ENCODE measurements at places on chromosomes 1 and 21. TPM values are rescaled to one million over a fixed set of nuclear protein-coding genes. Genes with fewer than 3 reads are reported as not detected.

DNA sequence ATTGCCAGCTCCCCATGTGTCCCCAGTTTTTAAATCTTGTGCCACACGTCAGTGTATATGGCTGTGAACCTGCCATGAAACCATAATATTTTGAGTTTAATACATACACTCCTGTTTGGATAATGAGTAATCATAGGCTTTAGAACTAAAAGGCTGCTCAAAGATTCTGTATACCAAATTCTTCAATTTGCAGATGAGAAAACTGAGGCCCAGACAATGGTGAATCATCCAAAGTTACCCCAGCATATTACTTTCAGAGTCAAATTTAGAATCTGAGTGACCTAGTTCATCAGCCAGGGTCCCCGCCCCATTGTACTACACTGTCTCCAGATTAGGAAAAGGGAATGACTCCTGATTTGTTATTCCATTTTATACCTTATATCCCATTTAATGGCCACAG is 224.6 kb downstream of the FGGY start:
- DNase-seq, result no peak

DNA sequence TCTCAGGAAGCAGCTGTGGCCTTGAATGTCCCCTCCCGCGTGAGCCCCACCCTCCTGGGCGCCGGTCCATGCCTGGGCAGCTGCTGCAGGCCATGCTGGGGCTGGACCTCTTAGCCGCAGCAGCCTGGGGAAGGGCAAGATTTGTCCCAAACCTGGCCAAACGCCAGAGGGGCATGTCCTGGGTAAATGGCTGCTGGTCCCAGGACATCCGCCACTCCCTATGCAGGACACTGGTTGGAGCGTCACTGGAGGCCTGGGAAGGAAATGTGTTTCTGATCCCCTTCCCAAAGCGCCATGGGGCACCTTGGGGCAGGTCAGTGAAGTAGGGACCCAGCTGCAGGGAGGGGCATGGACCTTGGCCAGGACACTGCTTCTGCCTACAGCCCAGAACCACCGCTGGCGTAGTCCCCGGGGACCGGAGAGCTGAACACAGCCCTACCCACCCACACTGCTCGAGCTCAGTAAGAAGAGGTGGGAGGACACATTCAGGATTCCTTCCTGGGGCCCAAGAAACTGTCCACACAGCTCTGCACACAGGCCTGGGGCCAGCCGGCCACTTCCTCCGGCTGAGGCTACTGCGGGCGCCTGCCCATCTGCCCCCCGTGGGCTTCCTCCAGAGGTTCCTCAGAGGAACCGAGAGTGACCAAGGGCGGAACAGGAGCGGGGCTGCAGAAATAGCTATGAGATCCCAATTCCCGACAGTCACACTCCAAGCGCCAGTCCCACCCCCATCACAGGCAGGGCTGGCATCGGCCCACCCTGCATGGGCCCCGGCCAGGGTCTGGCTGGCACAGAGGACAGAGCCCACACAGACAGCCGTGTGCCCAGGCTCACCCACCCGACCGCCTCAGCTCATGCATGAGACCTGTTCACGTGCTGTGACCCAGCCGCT is 10.8 kb upstream of the PLEKHG5 start:
- peak; percentile 87 for DNase-seq

DNA sequence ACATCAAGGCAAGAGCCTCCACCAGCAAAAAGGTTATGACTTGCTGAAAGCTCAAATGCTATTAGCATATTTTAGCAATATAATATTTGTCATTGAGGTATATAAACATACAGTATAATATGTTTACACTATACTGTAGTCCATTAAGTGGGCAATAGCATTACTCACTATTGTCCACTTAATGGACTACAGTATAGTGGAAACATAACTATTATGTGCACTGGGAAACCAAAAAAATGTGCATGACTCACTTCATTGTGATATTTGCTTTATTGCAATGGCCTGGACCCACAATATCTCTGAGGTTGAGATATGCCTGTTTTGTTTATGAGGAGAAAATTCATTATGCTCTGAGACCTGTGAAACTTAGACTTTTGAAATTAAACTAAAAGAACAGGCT is 300.0 kb downstream of the BARHL2 start:
- no peak for DNase-seq

DNA sequence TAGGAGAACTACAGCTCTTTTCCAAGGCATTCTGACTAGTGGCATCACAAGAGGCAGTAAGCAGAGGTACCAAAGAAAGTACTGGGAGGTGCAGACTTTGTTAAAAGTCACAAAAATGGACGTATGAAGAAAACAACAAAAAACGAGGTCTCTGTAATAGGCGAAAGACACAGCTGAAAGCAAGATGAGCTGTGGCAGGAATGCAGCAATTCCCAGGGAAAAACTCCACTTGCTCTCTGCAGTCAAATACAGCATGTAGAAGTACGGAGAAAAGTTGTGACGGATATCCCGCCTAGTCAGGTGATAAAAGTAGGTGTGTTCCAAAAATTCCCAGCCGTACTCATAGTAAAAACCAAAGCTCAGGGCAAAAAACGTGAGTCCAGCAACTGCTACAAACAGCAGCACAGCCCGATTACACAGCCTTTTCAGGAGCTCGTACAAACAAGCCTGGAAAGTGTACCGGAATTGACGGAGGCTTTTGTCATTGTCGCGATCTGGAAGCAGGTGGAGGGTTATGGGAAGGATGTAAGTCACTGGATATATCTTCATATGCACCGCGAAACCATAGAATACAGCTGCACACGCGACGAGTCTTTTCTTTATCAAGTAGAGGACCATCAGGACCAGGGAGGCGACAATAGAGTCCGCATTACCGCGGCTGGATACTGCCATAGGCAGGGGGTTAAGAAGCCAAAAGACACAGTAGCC is 979 bp downstream of the PIGM start:
- no peak for DNase-seq

DNA sequence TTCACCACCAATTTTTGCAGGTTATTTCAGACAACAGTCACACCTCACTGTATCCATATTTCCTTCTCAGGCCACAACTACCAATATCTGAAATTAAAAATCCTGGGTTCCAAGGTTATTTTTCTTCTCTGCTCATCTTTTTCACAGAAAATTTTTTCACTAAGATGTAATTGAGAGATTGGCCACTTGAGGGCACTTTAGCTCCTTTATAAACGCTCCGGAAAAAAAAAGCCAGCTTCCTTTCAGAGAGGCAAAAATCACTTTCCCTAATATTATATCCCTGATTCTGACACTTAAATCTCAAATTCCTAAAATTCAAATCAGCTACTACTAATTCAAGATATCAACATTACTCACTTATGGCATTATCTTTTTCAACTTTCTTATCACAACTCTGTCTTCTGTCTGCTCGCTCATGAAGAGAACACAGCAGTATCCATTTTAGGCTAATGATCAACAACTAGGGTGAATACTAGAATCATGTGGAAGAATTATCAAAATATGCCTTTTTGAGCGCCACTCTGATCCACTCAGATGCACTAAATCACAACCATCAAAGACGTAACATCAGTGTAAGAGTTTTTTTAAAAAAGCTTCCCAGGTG is 101.4 kb upstream of the RGS1 start:
- DNase-seq, result no peak

DNA sequence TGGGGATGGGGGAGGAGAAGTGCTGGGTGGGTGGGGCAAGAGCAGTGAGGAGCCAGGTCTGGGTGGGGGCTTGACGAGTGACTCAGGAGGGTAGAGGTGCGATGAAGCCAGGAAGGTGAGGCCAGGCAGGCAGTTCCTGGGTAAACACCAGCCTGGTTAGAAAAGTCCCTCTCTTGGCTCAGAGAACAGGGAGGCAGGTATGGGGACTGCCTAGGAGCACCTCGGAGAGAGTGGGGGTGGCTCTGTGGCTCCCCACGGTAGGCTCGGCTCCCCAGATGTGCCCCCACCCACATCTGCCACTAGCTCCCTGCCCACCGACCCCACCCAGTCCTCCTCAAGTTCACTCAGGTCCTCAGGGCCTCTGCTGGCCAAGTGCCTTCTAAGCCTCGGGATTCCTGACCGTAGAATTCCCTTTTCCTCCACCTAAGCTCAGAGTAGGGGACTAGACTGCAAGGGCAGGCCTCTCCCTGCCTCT is 1.2 kb downstream of the HSPG2 start:
- peak; percentile 10 for DNase-seq

DNA sequence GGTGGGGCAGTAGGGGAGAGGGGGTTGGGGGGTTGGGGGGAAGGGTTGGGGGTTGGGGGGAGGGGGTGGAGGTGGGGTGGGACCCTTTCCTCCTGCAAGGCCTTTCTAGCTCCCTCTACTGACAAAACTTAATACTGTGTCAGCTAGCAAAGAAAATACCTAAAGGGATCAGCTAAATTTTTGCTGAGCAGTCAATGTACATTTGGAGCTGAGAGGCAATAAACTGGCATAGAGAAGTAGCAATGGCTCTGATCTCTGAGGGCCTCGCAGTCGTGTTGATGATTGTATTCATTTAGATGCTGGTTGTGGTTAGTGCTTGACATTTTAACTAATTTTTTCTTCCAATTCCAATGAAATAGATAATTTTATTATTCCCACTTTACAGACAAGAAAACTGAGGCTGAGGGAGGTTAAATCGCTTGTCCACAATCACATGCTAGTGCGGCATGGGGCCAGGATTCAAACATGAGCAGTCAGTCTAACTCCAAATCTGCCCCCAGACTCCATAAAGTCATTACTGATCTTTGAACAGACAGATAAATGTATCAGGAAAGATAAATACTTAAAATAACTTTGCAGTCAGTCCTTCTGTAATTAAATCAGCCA is 357.1 kb downstream of the DISC1 start:
- no peak for DNase-seq

DNA sequence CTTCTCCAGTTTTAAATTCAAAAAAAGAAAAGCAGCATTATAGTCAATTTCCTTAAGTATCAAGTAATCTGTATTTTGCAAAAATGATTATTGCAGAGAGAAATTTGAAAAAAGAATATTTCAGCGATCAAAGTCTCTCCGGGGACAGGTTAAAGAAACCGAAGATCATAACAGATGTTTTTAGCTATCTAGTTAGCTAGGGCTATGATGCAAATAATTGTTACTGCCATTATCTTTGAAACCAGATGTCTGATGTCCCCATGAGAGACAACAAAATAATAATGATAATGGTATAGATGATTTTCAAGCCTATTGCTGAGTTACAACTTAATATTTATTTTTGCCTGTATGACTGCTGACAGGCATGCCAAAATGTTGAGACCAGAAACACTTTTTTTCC is 1326.0 kb downstream of the PLA2G4A start:
- DNase-seq, result no peak

- DNase-seq, result peak; percentile 37
Measured at GRCh38 chr1:205287767-205288559, 33.6 kb downstream of the NUAK2 start.

- no peak for DNase-seq
Measured at GRCh38 chr1:1941868-1942752, 23.0 kb upstream of the TMEM52 start.

DNA sequence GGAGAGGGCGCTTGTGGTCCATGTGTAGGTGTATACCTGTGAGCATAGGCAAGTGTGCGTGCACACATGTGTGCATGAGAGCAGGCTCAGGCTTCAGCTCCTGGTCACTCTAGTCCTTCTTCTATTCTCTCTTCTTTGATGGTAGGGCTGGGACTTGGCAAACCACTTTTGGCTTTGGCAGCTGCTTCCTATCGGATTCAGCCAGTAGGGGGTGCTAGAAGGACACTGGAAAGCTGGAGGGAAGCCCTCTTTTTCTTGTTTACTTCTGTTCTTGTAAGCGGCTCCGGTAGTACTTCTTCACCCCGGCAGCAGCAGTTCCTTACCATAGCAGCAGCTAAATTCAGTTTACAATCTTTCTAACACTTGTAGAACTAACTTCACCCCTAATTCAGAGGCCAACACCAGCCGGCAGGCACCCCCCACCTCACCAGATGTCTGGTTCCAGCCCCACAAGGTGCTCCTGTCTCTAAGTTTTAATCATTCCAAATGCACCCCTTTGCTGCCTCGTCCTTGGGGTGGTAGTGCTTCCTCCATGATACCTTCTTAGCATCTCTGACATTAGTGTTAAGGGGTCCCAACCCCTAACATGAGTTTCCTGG is 25.1 kb downstream of the NENF start:
- no peak for DNase-seq

DNA sequence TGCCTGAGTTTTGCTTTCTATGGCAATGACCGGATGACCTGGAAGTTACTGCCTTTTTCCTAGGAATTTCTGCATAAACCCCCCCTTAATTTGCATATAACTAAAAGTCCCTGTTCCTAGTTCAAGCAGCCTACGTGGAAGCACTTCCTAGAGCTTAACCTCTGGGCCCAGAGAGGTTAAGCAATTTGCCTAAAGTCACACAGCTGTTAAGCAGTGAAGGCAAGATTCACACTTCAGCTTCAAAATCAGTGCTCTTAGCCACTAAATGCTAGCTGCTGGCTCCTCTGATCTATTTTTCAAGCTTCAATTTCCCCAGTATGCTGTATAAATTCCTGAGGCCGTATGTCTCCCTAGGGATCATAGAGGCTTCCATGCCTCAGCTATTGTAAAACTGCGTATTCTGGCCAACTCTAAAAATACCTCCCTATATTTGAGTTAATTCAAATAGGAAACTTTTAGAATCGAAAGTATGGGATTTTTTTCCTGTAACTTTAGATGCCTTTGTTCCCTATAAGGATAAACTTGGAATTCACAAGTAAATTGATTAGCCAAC is 53.1 kb upstream of the CD5L start:
- no peak for DNase-seq

DNA sequence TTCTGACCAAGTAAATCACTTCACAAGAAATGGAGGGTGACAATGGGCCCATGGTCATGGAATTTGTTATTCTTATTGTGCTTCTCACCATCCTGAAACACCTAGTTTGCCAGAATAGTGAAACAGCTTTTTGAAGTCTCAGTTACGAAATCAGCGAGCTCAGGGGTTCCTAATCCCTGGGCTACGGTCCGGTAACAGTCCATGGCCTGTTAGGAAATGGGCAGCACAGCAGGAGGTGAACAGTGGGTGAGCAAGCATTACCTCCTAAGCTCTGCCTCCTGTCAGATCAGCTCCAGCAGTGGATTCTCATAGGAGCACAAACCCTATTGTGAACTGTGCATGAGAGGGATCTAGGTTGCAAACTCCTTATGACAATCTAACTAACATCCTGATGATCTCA is 1356.3 kb downstream of the KCNT2 start:
- no peak for DNase-seq

DNA sequence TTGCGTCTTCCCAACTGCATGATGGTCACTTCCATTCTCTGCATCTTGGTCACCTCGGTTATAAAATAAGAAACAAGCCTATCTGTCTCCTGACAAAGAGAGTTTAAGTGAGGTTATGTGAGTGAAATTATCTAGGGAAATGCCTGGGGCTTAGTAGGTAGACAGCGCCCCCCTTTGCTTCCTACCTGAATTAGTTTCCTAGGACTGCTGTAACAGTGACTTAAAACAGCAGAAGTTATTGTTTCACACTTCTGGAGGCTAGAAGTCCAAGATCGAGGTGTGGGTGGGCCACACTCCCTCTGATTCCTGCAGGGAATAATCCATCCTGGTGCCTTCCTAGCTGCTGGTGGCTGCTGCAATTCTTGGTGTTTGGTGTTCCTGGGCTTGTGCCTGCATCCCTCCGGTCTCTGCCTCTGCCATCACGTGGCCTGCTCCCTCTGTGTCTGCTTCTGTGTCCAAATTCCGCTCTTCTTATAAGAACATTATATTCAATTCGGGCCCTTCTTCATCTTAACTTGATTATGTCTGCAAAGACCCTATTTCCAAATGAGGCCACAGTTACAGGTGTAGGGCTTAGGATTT is 92.6 kb downstream of the IGSF21 start:
- no peak for DNase-seq

GRCh38 chr1:162943622-162944021 is 82.6 kb upstream of the CCDC190 start:
- DNase-seq, result no peak

- DNase-seq, result no peak
Measured at GRCh38 chr1:56993475-56993874, 27.7 kb upstream of the C8B start.

The LAMB3 gene
- total RNA-seq, result 6.0 TPM

The ZSWIM5 gene
- 1.2 TPM for total RNA-seq

The C1orf185 gene
- not detected for total RNA-seq

All from heart right ventricle (tissue), 16 donors.